ENCODE measurements at places on chromosomes 7 and 10. TPM values are rescaled to one million over a fixed set of nuclear protein-coding genes. Genes with fewer than 3 reads are reported as not detected.

- DNase-seq: no peak
These were observed 165.4 kb upstream of the MTPN start for GRCh38 chr7:136142583-136142982.

GRCh38 chr7:132956556-132956955 is 125.3 kb downstream of the CHCHD3 start:
- DNase-seq: no peak

- peak; percentile 66 for DNase-seq
These were observed 79.8 kb downstream of the ABI1 start for GRCh38 chr10:26780793-26781601.

DGKI gene
- total RNA-seq: 1.6 TPM

PTER gene
- 26.0 TPM for total RNA-seq

Data from SJSA1 (cell line).